ENCODE measurements at places on chromosomes 6 and 20. TPM values are rescaled to one million over a fixed set of nuclear protein-coding genes. Genes with fewer than 3 reads are reported as not detected.

The DZANK1 gene
- total RNA-seq = 2.7 TPM

The CEP162 gene
- total RNA-seq = 1.6 TPM

The RNF144B gene
- 0.68 TPM for total RNA-seq

The CALHM4 gene
- not detected for total RNA-seq

The GJA10 gene
- not detected for total RNA-seq

The TMEM217 gene
- 0.82 TPM for total RNA-seq

The DNMT3B gene
- total RNA-seq = 4.2 TPM

The HLA-F gene
- total RNA-seq = 4.3 TPM

The HAO1 gene
- not detected for total RNA-seq

The SAPCD1 gene
- total RNA-seq = 3.0 TPM

The PPT2 gene
- total RNA-seq = 6.9 TPM

The MATN4 gene
- 0.16 TPM for total RNA-seq

The PRPH2 gene
- not detected for total RNA-seq
